ENCODE measurements at places on chromosomes 2 and 18. TPM values are rescaled to one million over a fixed set of nuclear protein-coding genes. Genes with fewer than 3 reads are reported as not detected.

DNA sequence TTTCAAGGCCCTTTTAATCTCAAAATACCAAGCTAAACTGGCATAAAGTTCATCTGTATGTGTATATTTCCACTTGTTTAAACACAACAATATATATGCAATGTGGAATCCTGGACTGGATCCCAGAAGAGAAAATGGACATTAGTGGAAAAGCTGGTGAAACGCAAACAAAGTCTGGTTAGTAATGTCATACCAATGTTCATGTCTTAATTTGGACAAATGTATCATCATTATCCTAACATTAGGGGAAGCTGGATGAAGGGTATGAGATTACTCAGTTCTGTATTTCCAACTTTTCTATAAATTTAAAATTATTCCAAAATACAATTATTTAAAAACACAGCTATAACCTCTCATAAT is 3.8 kb downstream of the SP3 start:
- DNase-seq, result no peak

DNA sequence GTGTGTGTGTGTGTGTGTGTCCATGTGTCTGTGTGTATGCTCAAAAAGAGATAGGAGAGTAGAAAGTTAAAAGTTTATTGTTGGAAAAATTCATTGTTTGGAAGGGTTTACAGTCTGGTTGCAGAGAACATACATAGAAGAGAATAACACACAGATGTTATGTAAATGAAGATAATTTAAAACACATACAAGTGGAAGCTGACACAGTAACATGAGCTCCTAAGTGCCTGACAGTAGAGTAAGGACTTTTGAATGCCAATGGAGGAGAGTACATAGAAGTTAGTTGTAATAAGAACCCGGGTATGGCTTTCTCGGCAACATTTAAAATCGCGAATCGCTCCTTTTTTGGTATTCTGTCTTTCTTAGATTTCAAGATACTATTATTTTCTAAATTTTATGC is 137.0 kb upstream of the FANCL start:
- DNase-seq, result no peak

GRCh38 chr2:24047703-24048033 is 477 bp upstream of the WDCP start:
- no peak for DNase-seq

- no peak for DNase-seq
Observed at GRCh38 chr2:44291281-44292248, 16.3 kb downstream of the SLC3A1 start.

POU3F3 gene
- total RNA-seq, result 0.53 TPM
